ENCODE measurements at places on chromosomes 4 and X.

- DNase-seq, result no peak
Measured at GRCh38 chrX:111265486-111265885, 4.8 kb downstream of the CAPN6 start.

DNA sequence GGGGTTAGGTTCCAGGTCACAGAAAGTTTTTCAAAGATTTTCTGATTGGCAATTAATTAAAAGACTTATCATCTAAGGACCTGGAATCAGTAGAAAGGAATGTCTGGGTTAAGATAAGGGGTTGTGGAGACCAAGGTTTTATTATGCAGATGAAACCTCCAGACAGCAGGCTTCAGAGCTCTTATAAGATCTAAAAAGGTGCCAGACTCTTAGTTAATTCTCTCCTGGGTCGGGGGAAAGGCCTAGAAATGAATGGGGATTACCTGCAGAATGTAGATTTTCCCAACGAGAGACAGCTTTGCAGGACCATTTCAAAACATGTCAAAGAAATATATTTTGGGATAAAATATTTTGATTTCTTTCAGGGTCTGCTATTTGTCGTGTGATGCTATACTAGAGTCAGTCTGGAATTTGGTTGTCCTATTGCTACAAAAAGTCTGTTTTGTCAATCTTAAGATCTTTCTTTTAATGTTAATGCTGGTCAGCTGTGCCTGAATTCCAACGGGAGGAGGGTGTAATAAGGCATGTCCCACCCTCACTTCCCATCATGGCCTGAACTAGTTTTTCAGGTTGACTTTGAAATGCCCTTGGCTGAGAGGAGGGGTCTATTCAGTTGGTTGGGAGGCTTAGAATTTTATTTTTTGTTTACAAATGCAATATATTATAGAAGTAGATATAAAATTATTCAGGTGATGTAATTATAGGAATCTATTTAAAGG is 15.8 kb downstream of the EGF start:
- no peak for DNase-seq

DNA sequence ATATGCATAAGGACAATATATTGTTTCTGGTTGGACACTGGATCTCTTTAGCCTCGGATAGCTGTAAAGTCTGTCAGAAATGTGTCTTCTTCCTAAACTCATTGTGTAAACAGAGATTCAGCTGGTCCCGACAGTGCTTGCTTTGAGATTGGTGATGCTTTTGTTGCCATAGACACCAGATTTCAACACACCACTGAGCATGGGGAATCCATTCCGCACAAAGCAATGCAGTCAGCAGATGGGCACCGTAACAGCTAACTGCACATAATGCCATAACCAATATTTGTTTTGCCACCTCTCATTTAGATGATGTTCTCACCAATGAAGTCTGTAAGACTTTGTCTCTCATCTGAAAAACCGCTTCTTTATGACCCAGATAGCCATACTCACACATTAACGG is 33.3 kb upstream of the FAM47C start:
- no peak for DNase-seq

DNA sequence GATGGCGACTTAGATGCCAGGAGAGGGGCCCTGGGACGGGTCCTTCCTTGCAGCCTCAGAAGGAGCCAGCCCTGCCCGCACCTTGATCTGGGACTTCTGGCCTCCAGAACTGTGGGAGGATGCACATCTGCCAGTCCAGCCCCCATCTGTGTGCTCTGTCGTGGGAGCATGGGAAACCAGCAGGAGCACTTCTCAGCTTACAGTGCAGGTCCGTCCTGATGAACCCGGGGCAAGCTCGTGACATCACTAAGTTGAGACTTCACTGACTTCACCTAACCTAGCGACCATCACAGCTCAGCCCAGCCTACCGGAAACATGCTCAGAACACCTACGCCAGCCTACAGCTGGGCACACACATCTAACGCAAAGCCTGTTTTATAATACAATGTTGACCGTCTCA is 38.1 kb downstream of the ABLIM2 start:
- DNase-seq, result no peak

GRCh38 chrX:1165535-1166196 is 46.8 kb downstream of the CRLF2 start:
- DNase-seq, result no peak

- DNase-seq, result no peak
Measured at GRCh38 chr4:946103-946450, 13.8 kb downstream of the TMEM175 start.

- DNase-seq, result no peak
Measured at GRCh38 chr4:35038845-35039244, 1205.5 kb downstream of the ARAP2 start.

GRCh38 chr4:65661471-65661870 is 8.8 kb downstream of the EPHA5 start:
- DNase-seq, result peak; percentile 27

DNA sequence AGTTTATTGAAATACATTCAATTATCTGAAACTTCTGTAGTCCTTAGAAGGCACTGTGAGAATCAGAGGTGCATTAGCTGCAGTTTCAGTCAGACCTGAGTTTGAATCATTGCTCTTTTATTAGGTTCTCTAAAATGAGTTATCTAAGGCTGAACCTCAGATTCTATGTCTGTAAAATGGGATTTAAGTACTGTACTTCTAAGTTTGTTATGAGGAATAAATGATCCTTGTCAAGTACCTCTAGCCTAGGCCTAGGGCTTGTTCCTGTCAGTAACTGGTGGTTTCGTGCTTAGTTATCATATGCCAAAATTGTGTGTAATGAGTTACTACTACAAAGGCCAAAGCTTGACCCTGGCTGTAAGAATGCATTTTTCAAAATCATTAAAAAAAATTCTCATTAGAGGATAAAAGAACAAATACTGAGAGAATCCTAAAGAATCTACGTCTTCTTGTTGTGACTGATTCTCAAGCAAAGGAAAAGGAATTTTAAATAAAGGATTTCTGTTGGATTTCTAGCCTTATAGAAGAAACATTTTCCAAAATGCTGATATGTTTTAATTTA is 65.8 kb downstream of the SLIT2 start:
- peak; percentile 25 for DNase-seq

DNA sequence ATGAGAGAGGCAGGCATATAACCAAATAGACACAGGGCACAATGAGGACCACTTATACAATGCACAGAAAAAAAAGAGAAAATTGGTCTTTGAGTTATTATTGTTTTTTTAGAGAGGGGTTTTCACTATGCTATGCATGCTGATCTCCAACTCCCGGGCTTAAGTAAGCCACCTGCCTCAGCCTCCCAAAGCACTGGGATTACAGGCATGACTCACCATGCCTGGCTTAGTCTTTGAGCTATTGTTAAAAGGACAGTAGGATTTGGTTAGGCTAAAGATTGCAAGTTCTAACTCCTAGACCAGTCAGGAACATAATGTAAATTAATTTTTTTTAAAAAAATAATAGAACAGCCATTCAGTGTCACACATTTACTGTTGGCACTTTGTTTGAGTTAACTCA is 340.1 kb downstream of the GPAT3 start:
- peak; percentile 21 for DNase-seq

- DNase-seq, result no peak
Measured at GRCh38 chrX:112645774-112646173, 34.0 kb downstream of the LHFPL1 start.

GRCh38 chr4:25704516-25704915 is 48.9 kb downstream of the SLC34A2 start:
- DNase-seq, result no peak

- DNase-seq, result peak; percentile 28
Measured at GRCh38 chr4:129355516-129355915, 259.6 kb downstream of the C4orf33 start.

- DNase-seq, result no peak
Measured at GRCh38 chrX:4831574-4831973, 1118.1 kb upstream of the PRKX start.

DNA sequence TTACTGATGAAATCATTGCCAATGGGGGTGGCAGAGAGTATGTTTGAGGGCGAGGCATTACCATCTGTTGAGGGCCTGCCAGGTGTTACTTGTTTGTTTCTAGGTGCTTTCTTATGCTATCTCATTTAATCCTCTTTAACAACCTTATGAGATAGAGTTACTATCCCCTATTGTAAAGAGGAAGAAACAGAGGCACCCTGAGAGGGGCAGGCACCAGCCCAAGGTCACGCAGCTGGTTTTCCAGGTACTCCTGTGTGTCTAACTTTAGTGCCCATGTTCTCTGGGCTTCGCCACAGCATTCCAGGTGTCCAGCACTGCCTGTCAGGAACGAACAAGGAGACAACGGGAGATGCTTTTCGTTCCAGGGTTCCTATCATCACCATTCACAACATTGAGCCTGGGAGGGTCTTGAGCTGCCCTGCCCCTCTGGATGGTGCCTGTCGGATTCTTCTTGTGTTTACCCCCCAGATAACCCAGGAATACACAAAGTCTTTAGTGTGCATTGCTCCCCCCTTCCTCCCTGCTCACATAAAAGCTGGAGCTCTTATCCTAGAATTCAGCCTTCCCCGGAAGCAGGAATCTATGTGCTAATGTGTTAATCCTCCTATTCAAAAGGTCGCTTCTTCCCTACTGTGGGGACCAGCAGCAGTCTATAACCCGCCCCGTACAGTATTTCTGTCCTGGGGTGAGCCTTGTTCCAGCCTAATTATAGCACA is 24.9 kb upstream of the GPC4 start:
- no peak for DNase-seq

DNA sequence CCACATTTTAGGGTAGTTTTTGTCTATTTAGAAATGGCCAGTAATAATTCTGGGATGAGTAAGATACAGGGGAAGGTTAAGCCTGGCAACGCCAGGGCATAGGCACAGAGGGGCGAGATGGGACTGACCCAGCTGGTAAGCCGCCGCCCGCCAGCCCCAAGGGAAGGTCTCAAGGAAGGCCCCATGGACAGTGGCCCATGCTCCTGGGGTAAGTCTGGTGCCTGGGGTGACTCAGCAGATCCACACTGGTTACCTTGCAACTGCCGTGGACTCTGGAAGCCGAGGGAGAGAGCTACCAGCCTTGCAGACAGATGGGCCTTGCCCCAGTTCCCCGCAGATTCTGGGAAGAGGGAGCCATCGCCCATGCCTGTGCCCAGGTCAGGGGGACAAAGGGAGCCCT is 179.4 kb downstream of the AFAP1 start:
- DNase-seq, result no peak

- no peak for DNase-seq
Measured at GRCh38 chrX:71438750-71439149, 72.6 kb downstream of the TAF1 start.

DNA sequence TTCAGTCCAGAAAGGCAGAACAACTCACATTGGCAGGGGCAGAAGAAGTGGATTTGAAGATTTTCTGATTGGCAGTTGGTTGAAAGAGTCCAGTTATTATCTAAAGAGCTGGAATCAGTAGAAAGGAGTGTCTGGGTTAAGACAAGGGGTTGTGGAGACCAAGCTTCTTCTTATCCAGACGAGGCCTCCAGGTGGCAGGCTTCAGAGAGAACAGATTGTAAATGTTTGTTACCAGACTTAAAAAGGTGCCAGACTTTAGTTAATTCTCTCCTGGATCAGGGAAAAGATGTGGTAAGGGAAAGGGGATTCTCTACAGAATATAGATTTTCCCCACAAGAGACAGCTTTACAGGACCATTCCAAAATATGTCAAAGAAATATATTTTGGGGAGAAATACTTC is 36.7 kb upstream of the TLR3 start:
- DNase-seq, result no peak

GRCh38 chrX:149837639-149838038 is 43.3 kb upstream of the MAGEA8 start:
- DNase-seq, result no peak

GRCh38 chr4:6824772-6825402 is 42.4 kb downstream of the KIAA0232 start:
- DNase-seq, result no peak

DNA sequence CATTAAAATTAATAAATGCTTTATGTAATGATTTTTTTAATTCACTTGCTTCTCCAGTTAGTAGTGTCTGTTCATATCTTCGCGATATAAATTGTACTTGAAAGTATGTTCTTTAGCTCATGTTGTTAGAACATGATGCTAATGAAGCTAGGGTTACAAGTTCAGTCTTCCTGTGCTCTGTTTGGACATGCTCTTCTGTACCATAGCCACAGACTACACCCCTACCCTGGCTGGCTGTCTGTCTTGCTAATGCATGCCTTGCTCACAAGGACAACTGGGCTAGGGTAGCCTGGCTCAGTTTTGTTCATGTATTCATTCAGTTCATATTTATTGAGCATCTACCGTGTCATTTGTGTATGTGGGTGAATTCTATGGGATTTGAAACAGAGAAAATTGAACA is 50.8 kb upstream of the MTMR1 start:
- DNase-seq, result no peak

DNA sequence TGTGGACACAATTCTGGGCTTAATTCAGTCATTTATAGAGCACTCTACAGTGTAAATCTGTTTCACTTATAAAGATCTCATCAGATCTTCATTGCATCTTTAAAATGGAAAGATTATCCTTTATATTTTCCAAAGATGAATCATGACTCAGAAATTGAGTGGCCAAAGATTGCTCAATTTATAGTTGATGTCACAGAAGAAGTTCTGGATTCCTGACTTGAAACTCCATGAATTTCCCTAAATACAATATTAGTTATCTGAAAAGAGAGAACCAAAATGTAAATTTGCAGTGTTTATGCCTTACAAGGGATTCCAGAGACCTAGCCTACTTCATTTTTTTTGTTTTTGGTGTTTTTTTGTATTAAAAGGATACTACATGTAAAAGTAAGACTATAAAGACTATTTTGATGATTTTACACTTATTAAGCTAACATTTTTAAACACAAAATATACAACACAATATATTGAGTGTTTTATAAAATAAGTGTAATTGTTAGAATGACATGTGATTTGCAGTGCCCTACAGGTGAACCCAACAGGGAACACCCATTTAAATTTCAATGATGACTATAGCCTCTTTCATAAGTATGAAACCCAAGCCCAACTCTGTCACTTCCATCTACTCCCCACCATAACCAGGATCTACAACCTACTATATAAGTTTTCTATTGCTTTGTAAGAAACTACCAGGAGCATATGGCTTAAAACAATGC is 183.5 kb downstream of the PCDH7 start:
- peak; percentile 50 for DNase-seq

DNA sequence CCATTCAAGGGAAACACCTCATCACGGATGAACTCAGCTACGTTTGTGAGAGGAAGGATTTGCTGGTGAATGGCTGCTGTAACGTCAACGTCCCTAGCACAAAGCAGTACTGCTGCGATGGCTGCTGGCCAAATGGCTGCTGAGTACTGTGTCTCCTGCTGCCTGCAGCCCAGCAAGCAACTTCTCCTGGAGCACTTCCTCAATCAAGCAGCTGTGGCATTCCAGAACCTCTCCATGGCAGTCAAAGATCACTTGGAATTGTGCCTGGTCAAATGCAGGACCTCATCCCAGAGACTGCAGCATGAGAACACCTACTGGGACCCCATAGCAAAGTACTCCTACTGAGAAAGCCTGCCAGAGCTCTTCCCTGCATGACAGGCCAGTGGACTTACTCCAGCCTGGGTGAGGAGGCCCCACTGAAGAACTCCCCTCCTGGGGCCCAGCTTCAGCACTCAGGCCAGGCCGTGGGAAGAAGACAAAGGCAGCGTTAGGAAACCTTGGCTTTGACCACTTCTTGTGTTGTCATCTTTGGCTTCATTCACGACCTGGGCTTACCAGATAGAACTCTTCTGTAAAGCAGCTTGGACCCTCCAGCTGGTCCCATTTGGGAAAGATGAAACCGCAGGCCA is 244.3 kb downstream of the RBMX2 start:
- no peak for DNase-seq

GRCh38 chr4:48509543-48509942 is 19.5 kb downstream of the ZAR1 start:
- peak; percentile 36 for DNase-seq

Data from astrocyte (in vitro differentiated cells and primary cell).